Activated T-helper 1 cell treated with anti-CD3 and anti-CD28 coated beads, Interleukin-12 subunit alpha, Interleukin-12 subunit beta, Interleukin-2, Interleukin-4 antibody, amounts not matched to agents 30 ng/mL and 10 ng/mL and 1 ng/mL, durations not matched to agents 14 hours and 24 hours and 36 hours (primary cell): ENCODE measurements at places on chromosomes 7 and 10.

DNA sequence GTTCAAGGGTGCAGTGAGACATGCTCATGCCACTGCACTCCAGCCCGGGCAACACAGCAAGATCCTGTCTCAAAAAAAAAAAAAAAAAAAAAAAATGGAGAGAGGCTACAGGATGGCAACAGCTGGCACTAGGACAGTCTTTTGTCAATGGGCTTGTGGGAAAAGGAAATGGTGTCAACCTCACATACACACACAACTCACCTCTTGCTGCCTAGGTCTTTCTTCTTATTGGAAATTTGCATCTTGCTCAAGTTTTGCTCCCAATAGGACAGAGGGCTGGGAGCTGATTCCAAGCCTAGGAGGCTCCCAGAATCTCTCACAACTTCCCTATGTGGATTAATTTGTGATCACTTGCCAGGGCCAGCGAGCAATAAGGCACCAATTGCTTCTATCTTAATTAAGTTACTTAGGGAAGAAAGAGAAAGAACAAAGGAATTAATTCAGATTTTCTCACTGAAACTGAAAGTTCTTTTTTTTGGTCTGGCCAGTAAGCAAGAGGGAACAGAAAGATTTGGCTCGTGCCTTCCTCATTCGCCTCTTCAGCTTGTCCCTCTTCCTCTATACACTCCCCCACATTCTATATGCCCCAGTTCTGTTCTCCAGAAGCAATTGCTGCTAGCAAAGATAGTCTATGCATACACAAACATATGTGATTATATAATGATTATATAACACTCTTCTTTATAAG, 33.8 kb downstream of the MAP3K8 start:
- H3K4me1 ChIP-seq, result peaks cover 35% of the 10 kb centered on the region
- no peaks in the 10 kb centered on the region for H3K27me3 ChIP-seq
- H3K27ac ChIP-seq, result no peak overlapping the region
- H3K4me3 ChIP-seq, result no peak overlapping the region
- DNase-seq, result no peak
- peaks cover 2% of the 10 kb centered on the region for H3K36me3 ChIP-seq

DNA sequence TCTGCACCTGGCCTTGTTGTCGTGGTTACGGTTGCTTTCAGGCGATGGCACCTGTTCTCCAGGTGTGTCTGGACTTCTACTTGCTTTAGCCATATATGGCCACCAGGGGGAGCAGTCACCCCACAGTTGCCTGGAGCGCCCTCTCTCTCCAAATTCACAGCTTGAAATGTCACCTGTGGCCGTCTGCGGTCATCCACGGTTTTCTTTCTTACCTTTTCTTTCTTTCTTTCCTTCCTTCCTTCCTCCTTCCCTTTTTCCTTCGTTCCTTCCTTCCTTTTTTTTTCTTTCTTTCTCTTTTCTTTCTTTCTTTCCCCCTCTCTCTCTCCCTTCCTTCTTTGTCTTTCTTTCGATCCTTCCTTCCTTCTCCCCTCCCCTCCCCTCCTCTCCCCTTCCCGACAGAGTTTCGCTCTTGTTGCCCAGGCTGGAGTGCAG, 150.5 kb upstream of the VKORC1L1 start:
- no peak overlapping the region for H3K27ac ChIP-seq
- H3K4me3 ChIP-seq, result no peak overlapping the region
- H3K27me3 ChIP-seq, result no peaks in the 10 kb centered on the region
- peak; percentile 51 for DNase-seq
- H3K4me1 ChIP-seq, result no peaks in the 10 kb centered on the region

DNA sequence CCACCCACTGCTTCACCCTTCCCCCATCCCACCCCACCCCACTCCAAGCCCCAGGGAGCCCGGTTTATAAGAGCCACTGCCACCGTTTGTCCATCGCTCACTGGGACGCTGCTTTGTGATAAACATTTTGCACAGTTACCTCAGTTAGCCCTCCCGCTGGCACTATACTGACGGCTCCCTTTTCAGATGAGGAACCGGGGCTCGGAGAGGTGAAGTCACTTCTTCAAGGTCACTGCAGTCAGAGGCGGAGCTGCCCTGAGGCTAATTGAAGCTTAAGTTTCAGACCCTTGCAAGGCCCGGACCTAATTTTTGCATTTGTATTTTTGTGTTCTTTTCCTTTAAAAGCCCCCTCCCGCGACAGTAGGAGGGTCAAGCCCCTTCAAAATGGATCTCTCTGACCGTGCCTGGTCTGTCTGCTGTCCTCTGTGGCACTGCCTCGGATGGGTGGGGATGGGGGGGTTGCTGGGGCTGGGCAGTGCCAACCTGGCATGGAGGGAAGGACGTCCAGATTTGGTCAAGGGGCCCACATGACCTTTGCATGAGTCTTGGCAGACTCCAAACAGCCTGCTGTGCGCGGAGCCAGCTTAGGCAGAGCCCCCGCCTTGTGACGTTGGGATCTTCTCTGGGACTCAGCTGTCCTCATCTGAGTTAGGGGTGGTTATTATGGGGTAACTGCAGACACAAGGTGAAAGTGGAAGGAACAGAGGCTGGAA, 17.7 kb upstream of the NODAL start:
- peaks cover 52% of the 10 kb centered on the region for H3K27me3 ChIP-seq
- DNase-seq, result no peak
- no peak overlapping the region for H3K27ac ChIP-seq

DNA sequence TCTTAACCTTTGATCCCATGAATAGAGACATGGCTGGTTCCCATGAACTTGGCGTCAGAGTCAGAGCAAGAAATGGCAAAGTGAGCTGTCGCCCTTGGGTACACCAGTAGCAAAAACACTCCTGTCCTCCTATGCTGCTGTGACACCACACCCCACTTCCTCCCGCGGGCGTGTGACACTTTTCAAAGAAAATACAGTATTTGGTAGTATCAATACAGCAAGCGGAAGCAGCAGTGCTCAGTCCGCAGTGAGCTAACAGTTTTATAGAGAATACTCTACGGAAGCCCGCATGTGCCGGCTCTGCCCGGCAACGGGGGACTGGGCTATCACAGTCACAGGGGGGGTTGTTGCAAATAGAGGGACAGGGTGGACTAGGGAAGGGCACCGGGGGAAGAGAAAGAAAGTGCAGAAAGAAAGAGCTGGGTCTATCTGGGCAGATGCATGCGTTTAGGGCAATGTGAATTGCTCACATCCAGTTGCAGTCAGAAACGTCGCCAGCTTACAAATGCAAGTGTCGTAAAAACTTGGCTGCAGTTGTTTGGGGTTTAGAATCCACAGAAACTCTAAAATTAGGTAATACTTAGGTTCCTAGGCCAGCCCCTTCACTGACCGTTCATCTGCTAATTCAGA, 49.8 kb downstream of the PRKCQ start:
- peak overlapping the region; percentile 99 for H3K27ac ChIP-seq
- no peaks in the 10 kb centered on the region for H3K27me3 ChIP-seq
- peaks cover 41% of the 10 kb centered on the region for H3K36me3 ChIP-seq
- DNase-seq, result peak; percentile 78
- H3K4me3 ChIP-seq, result peak overlapping the region; percentile 80

- no peaks in the 10 kb centered on the region for H3K27me3 ChIP-seq
- peaks cover 47% of the 10 kb centered on the region for H3K4me1 ChIP-seq
- no peak overlapping the region for H3K4me3 ChIP-seq
- H3K36me3 ChIP-seq, result peaks cover 3% of the 10 kb centered on the region
Measured at GRCh38 chr10:3898821-3899220, 113.8 kb upstream of the KLF6 start.

DNA sequence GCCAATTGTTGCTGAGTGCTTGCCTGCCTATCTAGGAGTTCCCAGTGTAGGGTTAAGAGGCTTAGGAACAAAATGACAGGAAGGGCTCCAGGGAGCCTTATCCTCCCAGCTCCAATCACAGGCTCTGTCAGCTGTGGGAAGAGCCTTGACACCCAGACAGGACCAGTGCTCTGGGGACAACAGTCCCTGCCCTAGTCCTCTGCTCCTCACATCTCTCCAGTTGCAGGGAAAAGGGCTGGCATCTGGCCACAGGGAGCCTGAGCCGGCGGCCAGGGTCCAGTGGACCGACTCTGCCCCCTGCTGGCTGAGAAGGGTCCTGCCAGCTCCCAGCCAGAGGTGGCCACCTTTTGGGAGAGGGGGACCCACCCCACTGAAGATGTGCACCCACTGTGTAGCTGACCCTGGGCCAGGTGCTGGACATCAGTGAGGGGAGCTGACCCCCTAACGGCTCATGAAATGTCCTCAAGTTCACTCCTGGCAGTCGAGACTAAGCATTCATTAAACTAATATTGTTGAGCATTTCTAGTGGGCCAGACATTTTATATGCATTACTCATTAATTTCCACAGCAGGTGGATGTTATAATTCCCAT, 17.6 kb downstream of the DNAJB12 start:
- H3K4me3 ChIP-seq, result peak overlapping the region; percentile 30
- H3K36me3 ChIP-seq, result peaks cover 36% of the 10 kb centered on the region
- no peaks in the 10 kb centered on the region for H3K27me3 ChIP-seq
- DNase-seq, result peak; percentile 49

DNA sequence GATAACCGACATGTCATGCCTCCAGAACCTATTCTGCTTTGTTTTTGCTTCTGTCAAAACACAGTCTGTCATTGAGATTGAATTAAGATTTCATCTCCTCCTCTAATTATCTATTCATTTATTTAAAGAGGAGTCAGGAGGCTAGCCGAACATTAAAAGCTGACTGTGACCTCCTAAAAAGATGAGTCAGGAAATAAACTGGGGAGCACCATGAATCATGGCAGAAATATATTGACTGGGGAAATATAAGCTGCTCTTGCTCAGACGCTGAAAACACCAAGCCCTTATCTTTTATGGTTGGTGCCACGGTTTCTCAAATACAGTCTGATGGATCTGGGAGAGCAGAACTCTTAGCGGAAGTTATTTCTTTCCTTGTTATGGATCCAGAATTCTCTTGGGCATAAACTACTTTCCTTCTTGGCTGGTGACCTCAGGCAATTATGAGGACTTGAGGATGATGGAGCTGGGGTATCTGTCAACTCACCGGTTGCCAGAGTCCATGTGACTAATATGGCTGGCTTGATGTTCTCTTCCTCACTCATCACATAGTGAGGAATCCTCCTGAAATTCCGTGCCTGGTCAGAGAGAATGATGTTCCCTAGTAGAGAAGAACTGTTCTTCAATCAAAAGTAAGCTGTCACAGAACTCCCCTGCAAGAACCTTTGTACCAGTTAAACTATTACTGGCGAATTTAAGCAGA, 307.6 kb upstream of the PHYHIPL start:
- H3K27me3 ChIP-seq, result no peaks in the 10 kb centered on the region
- H3K4me3 ChIP-seq, result no peak overlapping the region
- H3K27ac ChIP-seq, result no peak overlapping the region
- no peak for DNase-seq
- H3K4me1 ChIP-seq, result no peaks in the 10 kb centered on the region

DNA sequence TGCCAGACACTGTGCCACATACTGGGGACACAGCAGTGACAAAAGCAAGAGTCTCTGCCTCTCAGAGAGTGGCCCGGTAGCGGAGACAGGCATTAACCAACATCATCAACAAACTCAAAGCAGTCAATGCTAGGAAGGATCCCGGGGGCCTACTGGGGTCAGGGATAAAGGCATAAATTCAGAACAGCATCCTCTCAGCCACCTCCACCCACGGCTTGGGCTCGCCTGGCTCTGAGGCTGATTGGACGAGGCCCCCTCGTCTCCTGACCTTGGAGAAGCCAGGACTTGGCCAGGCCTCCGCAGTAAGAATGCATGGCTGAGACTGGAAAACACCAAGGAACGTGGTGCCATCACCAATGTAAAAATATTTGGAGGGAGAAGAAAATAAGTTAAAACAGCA, 102.1 kb downstream of the ARHGAP22 start:
- H3K27ac ChIP-seq, result no peak overlapping the region
- no peaks in the 10 kb centered on the region for H3K27me3 ChIP-seq
- no peak overlapping the region for H3K4me3 ChIP-seq
- no peaks in the 10 kb centered on the region for H3K36me3 ChIP-seq
- DNase-seq, result no peak

GRCh38 chr10:18236756-18237155, 96.5 kb downstream of the CACNB2 start:
- H3K27me3 ChIP-seq, result peaks cover 2% of the 10 kb centered on the region
- H3K4me1 ChIP-seq, result no peaks in the 10 kb centered on the region
- DNase-seq, result no peak
- H3K36me3 ChIP-seq, result no peaks in the 10 kb centered on the region
- no peak overlapping the region for H3K4me3 ChIP-seq

GRCh38 chr10:30980951-30981616, 50.6 kb downstream of the ZNF438 start:
- H3K4me1 ChIP-seq, result peaks cover 9% of the 10 kb centered on the region
- no peak overlapping the region for H3K4me3 ChIP-seq
- H3K27me3 ChIP-seq, result no peaks in the 10 kb centered on the region

DNA sequence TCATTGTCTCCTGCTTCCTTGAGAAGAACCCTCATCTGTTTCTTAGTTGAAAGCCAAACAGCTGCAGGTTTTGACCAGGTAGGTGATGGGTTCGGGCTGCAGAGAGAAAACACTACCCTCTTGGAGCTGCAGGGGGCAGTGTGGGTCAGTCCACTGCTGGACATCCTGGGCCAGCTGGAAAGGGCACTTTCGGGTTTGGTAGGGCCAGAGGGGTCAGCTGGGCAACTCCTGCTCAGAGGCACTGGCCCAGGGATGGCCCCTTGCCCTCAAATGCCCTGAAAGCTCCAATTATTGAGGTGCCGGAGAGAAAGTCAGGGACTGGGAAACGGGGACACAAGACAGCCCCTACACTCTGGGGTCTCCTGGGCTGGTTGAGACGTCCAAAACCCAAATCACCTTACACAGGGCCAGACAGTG, 90.7 kb downstream of the MKI67 start:
- H3K27ac ChIP-seq, result no peak overlapping the region
- DNase-seq, result peak; percentile 42
- H3K36me3 ChIP-seq, result no peaks in the 10 kb centered on the region
- H3K4me1 ChIP-seq, result no peaks in the 10 kb centered on the region
- no peak overlapping the region for H3K4me3 ChIP-seq
